NCI-H748 treated with DMSO at 0.1 percent for 48 hours (cell line): ENCODE measurements at places on chromosomes 3 and 15.

DNA sequence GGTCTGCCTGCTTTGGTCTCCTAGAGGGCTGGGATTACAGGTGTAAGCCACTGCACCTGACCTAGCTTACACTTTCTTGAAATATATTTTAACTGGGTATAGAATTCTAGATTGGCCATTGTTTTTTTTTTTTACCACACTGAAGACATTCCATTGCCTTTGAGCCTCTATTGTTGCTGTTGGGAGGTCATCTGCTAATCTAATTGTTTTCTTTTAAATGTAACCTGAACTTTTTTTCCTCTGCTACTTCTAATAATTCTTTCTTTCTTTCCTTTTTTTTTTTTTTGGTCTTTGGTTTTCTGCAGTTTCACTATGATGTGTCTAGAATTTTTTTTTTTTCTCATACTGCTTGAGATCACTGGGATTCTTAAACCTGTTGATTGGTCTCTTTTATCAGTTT is 28.1 kb downstream of the ERICH6 start:
- no peak for DNase-seq

DNA sequence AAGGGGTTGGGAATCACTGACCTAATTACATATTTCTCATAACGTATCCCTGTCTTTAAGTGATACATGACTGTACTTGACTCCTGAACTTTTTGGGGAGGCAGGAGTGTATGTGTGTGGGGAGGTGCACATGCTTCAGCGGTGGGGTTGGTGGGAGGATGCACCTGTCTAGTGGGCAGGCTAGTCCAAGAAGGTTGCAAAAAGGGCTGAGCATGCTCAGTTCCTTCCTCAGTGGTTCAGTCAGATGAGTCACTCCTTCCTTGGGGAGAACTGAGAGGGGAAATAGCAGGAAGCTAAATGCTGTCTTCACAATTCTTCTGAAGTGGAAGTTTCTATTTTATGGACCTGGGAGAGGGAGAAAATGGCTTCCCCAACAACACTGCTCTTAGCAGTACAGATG is 24.6 kb upstream of the AP4E1 start:
- DNase-seq = no peak

GRCh38 chr15:80386151-80386550 is 18.0 kb upstream of the ARNT2 start:
- no peak for DNase-seq

GRCh38 chr3:12380461-12380860 is 91.6 kb downstream of the PPARG start:
- no peak for DNase-seq

- DNase-seq = no peak
Observed at GRCh38 chr3:136885357-136886213, 23.6 kb downstream of the NCK1 start.

GRCh38 chr3:155231792-155232191 is 61.7 kb downstream of the STRIT1 start:
- DNase-seq = no peak
